Right renal cortex interstitium (tissue), 3 donors: ENCODE measurements at places on chromosomes 1 and 21. TPM values are rescaled to one million over a fixed set of nuclear protein-coding genes. Genes with fewer than 3 reads are reported as not detected.

- no peak for DNase-seq
These were observed 10.8 kb downstream of the THEM4 start for GRCh38 chr1:151898519-151898991.

DNA sequence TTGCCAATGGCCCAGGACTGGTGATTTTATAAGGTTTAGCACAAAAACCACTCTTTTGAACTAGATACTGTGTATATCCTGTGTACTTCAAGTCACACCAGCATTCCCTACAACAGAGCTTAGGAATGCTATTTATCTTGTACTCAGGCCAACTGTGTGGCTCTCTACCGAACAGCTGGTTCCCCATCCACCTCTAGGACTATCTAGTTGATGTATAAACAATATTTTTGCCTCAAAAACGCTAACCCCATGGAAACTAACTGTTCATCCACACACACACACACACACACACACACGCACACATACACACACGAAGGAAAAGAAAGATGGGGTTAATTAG, 28.7 kb upstream of the SLC45A3 start:
- DNase-seq = no peak

DNA sequence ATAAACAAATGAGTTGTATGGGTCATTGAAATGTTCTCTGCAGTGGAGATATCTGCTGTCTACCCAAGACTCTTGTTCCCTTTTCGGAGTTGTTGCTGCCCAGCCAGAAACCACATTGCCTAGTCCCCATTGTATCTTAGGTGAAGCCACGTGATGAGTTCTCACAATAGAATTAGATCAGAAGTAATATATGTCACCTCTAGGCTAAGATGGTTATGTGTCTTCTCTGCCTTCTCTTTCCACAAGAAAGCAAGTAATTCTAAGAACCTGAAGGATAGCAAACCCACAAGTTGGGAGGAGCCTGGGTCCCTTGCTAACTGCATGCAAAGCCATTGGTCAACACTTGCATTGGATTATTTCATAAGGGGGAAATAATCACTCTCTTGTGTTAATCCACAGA, 76.6 kb downstream of the ADCY10 start:
- DNase-seq = no peak

DNA sequence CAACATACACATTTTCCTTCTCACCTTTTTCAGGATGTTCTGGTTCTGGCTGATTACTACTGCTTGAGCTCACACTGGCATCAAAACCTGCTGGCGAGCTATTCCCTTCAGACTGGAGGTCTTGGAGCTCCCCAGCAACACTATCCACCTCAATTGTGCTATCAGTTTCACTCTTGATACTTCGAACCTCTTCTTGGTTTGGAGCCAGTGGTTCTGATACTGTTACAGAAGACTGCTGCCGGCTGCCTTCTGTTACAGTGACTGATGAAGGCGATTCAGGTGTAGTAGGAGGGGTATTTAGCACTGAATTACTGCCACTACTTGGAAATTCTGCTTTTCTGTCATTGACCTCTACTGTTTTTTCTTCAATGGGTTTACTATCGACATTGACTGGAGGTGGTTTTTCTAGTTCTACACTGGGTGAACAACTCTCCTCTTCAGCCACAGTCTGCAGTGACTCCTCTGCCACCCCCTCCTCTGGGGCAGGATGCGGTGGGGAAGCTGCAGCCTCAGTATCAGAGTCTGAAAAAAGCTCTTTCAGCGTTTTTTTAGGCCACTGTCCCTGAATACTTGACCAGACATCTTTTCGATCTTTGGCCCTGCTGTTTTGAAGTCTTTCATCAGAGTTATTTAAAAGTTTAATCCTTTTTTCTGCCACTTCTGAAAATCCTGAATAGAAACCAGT, 20.7 kb upstream of the RBM34 start:
- no peak for DNase-seq

DNA sequence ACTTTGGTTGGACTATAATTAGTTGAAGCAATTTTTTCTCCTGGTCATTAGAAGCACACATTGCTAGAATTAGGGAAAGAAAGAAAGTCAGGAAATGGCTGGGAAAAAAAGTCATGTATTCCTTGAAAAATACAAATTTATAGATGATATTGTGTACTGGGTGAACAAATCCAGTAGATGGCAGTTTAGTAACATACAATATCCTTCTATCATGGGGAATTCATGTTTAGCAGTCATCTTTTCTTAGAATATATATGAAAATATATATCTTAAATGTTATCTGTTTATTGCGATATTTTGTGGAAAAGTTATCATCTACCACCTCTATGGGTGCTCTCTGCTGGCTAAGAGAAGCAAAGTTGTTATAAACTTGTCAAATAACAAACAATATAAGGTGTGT, 13.1 kb upstream of the ZRANB2 start:
- no peak for DNase-seq

GRCh38 chr1:211577819-211578639, 932 bp downstream of the SLC30A1 start:
- no peak for DNase-seq

DNA sequence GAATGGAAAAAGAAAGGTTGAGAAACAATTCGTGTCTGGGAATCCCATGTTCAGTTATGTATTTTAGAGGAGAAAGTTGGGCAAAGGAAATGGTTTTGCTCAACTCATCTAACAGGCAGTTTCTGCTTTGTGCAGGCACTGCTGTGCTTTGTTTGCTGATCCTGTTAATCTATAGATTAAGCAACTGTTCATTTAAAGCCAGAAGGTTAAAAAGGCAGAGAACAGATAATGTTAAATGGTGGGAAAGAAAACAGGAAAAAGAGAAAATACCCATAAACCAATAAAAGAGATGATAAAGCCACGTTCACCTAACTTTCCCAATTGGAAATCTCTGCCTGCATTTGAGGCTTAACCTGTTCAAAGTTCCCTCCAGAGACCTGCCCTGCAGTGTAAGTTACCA, 70.0 kb downstream of the APP start:
- no peak for DNase-seq

DNA sequence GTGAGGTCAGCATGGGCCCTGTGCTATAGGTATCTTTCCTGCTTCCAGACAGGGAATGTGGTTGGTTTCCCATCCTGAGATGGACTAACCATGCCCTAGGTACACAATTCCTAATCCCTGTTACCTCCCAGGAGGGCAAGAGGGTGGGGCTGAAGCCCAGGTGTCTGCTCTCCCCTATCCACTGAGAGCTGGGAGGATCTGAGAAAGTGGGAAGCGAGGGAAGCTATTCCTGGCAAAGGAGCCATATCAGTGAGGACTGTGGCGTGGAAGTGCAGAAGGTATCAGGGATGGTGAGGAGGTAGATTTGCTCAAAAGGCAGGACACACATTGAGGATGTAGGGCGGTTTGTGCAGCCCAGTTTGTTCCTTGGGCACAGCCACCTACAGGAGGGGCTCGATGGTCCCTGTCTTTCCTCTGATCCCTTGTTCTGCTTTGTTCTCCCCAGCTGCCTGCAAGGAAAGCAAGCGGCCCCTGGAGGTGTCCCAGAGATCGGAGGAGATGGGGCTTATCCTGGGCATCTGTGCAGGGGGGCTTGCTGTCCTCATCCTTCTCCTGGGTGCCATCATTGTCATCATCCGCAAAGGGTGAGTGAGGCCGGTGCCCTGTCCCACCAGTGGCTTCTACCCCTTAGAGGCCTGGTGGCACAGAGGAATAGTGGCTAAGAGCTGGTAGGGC, 48.1 kb downstream of the PTPRU start:
- no peak for DNase-seq

- DNase-seq = no peak
These were observed 375.3 kb upstream of the C1orf87 start for GRCh38 chr1:60448850-60449249.

- DNase-seq = no peak
These were observed 61.9 kb downstream of the HSPA13 start for GRCh38 chr21:14321042-14321441.

- DNase-seq = no peak
These were observed 41.8 kb upstream of the CSF3R start for GRCh38 chr1:36524359-36525062.

DNA sequence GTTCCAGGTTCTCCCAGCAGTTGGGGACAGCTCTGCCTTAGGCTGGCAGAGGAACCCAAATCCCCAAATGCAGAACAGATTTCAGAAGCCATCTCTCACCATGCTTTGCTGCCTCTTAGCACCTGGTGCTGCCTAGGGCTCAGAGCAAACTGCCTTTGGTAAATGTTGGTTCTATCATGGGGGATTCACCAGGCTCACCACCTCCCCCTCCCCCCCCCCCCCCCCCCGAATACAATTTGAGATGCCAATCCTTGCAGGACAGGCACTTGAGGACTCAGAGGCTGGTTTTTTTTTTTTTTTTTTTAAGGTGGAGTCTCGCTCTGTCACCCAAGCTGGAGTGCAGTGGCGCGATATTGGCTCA, 447 bp upstream of the PAQR6 start:
- DNase-seq = no peak

- peak; percentile 39 for DNase-seq
These were observed 19.8 kb downstream of the SPRTN start for GRCh38 chr1:231357831-231358354.

- no peak for DNase-seq
These were observed 31.0 kb downstream of the CITED4 start for GRCh38 chr1:40831001-40831732.

- DNase-seq = peak; percentile 13
These were observed 636 bp downstream of the VAMP4 start for GRCh38 chr1:171740987-171741871.

DNA sequence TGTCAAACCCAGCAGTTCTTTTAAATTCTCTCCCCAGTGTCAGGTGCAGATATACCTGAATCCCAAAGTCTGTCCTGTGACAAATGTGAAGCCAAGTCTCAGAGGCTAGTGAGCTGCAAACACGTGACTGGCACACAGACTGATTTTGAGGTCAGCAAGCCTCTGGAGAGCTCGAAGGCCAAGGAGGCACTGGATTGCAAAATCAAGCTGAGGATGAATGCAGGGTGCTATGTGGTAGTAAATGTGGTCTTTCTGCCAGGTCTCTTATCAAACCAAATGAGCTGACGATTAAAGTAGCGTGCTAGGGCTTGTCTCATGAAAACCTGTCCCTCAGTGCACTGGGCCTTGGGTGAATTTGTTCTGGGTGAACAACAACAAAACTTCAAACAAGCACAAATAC, 20.6 kb downstream of the GPR3 start:
- DNase-seq = no peak

DNA sequence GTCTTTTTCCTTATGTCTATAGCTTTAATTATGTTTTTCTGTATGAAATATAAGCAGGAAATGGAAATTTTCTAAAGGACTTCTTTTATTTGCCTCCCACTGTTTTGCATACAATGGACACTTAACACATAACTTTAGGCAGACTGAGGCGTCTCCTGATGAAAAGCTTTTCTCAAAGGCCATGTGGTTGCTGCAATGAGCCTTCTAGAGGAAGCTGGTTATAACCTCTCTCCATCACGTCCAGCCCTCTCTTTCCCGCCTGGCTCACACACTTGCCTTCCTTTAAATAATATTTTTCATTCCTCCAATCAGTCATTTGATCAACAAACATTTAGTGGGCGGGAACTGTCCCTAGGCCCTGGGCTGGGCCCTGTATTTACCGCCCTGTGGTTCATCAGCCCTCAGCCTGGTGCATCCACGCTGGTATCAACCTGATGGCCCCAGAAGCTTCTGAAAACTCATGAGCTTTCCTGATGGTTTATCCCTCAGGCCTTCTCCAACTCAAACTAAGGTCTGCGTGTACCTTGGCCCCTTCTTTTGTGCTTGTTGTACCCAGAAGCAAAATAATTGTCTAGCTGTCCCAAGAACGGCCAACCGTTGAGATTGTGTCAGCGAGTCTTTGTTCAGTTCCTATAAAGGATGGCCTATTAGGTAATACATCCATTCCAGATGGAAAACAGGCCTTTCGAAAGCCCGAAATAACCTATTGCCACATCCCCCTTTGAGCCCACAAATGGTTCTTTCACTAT, 75.3 kb upstream of the LYST start:
- no peak for DNase-seq

GRCh38 chr1:115310581-115311473, 27.2 kb downstream of the NGF start:
- no peak for DNase-seq

GRCh38 chr21:27831177-27831576, 864.3 kb upstream of the ADAMTS5 start:
- no peak for DNase-seq

DNA sequence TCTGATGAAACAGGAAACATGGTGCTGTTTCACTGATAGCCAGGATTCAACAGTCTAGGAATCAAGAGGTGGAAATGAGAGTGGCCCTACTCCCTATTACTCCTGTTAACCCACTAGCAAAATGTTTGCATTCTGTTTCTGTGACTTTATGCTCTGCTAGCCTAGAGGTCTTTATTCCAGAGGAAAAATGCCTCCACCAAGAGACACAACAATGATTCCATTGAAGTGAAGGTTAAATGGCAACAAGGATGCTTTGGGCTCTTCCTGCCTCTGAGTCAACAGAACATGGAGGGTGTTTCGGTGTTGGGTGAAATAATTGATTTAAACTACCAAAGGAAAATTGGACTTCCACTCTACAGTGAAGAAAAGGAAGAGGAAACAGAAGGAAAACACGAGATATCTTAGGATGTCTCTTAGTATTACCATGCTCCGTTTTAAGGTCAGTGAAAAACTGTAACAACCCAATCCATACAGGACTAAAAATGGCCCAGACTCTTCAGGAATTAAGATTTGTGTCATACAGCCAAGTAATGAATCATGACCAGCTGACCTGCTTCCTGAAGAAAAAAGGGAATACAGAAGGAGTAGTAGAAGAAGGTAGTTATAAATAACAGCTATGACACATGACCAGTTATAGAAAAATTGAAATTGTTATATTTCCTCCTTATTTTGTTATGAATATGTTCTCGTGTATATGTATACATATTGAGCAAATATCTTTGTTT, 1237.8 kb downstream of the NCAM2 start:
- no peak for DNase-seq

GRCh38 chr21:33121715-33122475, 52.0 kb downstream of the OLIG1 start:
- DNase-seq = no peak

Gene PPIAL4G
- not detected for polyA plus RNA-seq

Gene SGIP1
- 13.8 TPM for polyA plus RNA-seq

Gene AGO1
- 17.1 TPM for polyA plus RNA-seq

Gene CD46
- 344 TPM for polyA plus RNA-seq

Gene RAB13
- polyA plus RNA-seq = 193 TPM

Gene ALPL
- 29.1 TPM for polyA plus RNA-seq

Gene OR4F29
- not detected for polyA plus RNA-seq

Gene DMBX1
- not detected for polyA plus RNA-seq

Gene CACHD1
- 50.7 TPM for polyA plus RNA-seq

Gene PDE4B
- polyA plus RNA-seq = 10.0 TPM

Gene RCSD1
- 13.5 TPM for polyA plus RNA-seq
